ENCODE measurements at places on chromosomes 11 and 22. TPM values are rescaled to one million over a fixed set of nuclear protein-coding genes. Genes with fewer than 3 reads are reported as not detected.

HBE1 gene
- 3.6 TPM for polyA plus RNA-seq

- no peak for DNase-seq
Observed at GRCh38 chr11:132168344-132168981, 798.0 kb downstream of the NTM start.

GRCh38 chr11:17840101-17840548 is 105.5 kb downstream of the KCNC1 start:
- no peak for DNase-seq

DNA sequence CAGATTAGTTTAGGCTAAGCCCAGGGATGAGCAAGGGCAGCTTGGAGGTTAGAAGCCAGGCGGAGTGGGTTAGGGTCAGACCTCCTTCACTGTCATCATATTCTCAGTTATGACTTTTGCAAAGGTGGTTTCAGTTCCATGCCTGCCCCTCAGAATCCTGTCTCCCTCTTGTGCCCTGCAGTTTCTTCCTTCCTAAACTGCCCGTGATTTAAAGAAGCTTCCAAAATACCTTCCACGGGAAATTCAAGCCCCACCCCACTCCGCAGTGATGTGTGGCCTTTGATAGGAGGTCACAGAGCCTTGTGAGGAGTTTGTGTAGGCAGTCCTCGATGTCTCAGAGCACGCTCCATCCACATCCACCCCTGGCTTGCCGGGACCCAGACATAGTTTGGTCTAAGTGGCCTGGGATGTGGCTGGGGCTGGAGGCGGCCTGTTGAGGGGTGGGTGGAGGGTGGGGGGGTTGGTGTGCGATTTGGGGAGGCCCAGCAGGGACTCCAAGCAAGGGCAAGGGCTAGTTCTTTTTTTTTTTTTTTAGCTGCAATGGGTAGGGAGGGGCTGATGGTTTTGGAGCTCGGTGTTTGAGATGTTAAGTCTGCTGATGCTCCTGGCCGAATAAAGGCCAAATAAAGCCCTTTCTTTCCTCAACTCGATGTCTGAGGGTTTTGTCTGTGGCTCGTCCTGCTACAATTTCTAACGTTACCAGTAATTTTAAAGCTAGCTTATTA is 1.6 kb upstream of the IFITM1 start:
- DNase-seq, result no peak

GRCh38 chr11:85318573-85318972 is 308.6 kb downstream of the DLG2 start:
- no peak for DNase-seq

DNA sequence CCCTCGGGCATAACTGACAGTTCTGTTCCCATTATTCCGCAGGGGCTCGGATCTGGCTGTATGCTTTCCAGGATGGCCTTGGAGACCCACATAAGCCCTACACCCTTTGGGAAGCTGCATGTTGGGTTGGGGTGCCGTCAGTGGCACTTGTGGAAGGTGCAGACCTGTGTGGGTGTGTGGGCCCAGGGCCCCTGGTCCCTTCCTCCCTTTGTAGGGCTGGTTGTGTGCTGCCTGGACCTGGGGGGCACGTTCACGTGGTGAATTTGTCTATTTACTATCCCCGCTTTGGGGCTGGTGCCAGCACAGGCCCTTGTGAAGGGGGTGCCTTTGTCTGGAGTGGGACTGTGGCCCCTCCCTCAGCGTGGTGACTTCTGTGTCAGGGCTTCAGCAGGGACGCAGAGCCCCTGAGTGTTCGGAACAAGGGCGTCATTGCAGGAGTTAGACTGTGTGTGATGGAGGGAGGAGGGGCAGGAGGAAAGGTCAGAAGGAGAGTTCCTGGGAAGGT is 15.0 kb upstream of the PPP6R3 start:
- DNase-seq, result no peak

All from left renal cortex interstitium (tissue), 4 donors.